Stimulated activated CD8-positive, alpha-beta memory T cell treated with anti-CD3 and anti-CD28 coated beads, Interleukin-4, amount 100 ng/mL, for 48 hours (primary cell): ENCODE measurements at places on chromosomes 5 and 9.
A peak's percentile ranks its signal among the peaks of the same experiment; 100 is the strongest.

- DNase-seq: no peak
These were observed 273.4 kb downstream of the NR3C1 start for GRCh38 chr5:143129910-143130612.

DNA sequence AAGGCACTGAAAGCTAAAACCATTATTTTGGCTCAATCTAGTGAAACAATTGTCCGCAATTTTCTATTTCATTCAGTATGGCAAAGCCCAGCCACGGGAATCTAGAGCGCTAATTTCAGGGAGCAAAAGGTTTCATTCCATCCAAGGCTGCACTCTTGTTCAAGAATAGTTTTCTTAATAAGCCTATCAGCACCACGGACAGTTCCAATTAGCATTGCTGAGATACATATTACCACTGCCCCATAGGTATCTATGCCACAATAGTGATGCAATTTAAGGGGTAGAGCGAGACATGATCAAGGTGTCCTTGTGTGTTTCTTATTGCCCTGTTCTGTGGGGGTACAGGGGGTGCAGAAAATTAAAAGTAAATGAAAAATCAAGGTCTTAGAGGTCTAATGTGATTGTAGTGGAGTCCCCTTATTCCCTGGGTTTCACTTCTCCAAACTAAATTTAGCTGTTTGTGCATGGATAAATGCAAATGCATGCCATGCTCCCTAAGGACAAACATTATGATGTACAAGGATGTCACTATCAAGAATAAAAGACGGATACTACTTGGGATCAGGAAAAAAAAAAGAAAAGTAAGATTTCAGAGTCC lies 45.5 kb downstream of the SPOCK1 start:
- DNase-seq: no peak

GRCh38 chr9:134861595-134862334 lies 18.8 kb upstream of the FCN2 start:
- no peak for DNase-seq

DNA sequence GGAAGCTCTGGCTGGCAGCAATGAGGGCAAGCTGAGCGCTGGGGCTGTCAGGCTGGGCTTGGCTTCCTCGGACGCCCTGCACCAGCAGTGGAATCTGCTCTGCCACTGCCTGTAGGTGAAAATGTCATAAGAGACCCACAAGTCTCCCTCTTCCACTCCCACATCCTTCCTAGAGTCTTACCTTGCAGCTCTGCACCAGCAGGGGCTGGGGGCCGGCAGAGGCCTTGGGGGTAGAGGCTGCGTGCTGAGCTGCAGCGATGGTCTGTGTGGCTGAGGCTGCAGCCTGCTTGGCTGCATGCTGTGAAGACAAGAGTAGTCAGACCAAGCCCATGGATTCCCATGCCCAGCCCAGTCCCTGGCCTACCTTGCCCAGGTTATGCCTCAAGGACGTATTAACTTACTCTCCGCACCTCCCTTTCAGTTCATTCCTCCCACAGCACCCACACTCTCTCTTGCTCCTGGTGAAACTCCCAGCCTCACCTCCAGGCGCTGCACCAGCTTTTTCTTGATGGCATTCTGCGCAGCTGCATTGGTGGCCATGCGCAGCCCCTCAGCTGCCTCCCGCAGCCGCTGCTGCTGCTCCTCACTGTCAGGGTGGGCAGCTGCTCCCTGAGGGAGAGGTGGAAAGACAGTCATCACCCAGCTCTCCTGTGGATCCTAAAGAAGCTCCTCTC lies 17.3 kb downstream of the TLN1 start:
- DNase-seq: no peak

GRCh38 chr5:87020099-87020934 lies 247.4 kb upstream of the RASA1 start:
- DNase-seq: peak; percentile 30

- no peak for DNase-seq
These were observed 20.4 kb downstream of the PDE4D start for GRCh38 chr5:59873113-59873512.

DNA sequence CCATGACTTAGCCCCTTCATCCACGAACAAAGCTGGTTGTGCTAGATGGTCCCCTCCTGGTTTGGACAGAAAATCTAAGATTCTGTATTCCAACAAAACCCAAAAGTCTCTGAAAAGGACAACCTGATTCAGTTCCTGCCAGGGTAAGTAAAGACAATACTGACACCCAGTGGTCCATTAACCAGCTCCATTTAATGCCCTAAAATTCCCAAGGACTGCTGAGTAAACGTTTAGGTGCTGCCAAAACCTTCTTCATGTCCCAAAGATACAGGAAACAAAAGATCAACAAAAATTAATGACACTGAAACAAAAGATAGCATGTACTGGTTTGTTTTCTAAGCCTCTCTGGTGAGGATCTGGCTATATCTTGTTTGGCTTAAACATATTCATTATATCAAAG lies 25.3 kb upstream of the PPP1R2B start:
- DNase-seq: no peak

DNA sequence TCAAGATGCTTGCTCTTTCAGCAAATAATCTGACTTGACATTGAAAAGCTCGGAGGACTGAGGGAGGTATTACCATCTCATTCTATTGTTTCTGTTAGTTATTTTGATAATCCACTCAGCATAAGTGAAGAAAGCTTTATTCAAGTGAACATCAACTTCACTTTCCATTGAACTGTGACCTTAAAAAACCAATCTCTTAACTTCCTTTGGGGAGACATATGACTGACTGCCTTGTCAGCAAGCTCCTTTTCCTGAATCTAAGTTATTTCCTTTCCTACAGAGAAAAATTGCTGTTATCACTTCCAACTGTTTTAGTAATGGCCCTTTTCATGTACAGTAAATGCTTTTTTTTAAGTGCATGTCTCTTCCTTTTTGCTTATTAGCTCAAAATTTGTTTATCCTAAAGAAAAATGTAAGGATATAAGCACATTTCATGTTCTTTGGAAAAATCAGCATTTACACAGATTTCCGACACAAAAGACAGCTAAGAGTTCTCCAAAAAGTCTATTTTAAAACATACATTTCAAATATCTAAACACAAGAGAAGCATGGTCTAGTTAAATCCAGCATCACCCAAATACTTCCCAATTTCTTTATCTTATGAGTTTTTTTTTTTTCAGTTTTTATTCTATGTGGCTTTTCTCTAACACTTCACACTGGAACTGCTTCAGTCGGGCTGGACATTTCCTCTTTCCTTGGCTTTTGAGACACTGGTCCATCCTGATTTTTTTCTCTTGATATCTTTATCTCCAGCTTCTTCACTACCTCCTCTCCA lies 117.9 kb upstream of the DAB2 start:
- no peak for DNase-seq

DNA sequence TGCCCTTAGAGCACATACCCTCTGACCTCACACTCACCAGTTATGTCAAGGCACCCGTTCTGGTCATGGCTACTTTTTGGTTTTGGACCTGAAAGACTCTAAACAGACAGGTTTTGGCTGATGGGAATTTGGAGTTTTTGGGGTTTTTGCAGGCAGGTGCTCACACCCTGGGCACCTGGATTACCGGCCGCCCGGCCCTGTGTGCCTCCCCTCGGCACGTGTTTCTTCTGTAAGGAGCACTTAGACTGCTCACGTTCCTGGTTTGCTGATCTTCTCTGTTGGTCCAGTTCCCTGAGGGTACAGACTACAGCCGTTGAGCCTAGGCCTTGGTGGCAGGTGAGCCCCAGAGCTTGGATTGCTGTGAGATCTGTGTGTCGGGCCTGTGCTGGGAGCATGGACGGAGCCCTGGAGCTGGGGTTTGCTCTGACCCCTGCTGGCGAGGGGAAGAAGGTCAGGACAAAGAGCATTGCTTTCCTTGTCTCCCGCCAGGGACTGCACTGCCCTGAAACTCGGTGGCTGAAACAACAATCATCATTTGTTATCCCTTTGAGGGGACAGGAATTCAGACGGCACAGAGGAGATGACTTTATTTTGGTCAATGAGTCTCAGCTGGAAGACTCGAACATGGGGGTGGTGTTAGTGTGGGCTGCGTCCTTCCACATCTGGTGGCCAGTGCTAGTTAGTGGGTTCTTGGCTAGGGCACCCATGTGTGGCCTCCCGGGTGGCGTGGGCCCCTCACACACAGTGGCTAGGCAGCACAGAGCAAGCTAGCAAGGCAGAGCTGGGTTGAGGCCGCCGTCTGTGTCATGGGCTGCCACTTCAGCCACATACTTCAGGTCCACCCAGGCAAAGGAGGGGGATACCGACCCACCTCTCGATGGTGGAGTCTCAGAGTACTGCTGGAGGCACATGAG lies 76.4 kb downstream of the EHMT1 start:
- DNase-seq: no peak

DNA sequence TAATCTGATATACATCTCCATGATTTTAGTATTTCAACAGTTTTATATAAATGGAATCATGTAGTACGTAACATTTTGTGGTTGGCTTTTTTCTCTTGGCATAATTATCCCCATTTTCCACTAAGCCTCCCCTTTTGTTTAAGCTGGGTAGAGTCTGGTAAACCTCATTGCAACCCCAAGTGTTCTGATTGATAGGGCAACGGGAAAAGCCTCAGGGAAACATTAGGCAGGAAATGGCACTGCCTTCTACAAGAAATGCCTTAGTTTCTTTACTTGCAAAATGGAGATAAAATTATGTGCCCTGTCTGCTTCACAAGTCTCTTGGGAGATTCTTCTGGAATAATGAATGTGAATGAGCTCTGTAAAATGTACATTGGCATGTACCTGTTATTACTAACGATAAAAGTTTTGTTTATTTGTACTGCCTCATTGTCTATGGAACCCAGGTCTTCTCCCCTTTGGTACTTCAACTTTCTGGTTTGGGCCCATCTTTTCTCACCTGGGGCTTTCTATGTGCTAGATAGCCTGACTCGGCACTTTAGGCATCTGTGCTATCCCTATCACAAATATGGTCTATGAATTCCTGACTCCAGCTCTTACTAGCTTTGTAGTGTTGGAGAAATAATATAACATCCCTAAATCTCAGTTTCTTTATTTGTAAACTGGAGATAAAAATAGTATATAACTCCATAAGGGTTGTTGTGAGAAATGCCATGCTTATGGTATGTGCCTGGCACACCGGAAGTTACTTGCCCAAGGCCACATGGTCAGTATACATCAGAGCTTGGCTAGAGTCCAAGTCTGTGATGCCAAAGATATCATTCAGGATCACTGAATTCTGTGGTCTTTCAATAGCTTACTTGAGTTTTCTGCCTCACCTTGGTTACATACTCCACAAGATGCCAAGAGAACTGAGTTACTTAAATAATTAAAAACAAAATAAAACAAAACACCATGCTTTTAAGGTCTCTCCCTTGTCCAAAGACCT lies 48.2 kb upstream of the ZNF169 start:
- DNase-seq: no peak

- DNase-seq: no peak
These were observed 450.8 kb downstream of the NFIB start for GRCh38 chr9:13863112-13863511.

DNA sequence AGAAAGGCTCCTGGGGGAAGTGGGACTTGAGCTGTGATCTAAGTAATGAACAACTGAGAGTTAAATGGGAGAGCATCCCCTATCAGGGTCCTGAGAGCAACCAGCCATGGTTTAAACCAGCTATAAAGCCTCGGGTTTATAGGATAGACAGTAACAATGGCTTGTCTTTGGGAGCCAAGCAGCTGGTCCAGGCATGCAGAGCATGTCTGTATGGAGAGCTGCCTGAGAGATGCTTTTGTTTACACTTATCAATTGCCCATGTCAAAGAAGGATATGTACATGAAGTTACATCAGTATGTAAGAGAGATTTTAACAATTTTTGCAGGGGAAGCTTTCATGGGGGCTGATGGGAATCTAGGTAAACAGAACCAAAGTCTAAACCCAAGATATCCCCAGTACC lies 4.4 kb downstream of the TGFBI start:
- DNase-seq: no peak

DNA sequence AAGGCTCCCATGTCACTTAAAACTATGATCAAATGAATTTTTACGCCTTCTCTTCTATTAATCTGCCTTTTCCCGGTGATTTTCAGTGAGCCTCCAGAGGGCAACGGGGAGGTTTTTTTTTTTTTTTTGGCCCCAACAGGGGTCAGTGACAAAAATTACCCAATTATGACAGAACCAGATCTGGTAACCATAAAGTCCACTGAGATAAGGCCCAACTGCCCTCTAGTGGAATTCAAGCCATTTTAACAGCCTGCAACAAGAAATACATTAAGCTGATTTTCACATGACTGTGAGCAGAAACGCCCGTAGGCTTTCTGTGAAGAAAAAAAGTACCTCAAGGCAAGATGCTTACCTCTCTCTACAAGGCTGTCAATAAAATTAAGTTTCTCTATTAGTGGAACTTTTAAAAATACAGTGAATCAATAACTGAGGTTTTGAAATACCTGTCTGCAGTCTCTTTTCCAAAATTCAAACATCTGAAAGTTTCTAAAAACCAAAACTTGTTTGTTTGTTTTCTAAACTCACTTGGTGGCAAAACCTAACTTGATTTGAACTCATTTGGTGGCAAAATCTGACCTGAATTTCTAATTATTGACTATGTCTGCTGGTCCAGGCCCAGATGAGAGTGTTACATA lies 49.7 kb upstream of the FST start:
- DNase-seq: no peak

- no peak for DNase-seq
These were observed 1.3 kb downstream of the C5orf15 start for GRCh38 chr5:133967124-133967523.

GRCh38 chr5:55347786-55348185 lies 40.0 kb downstream of the MTREX start:
- no peak for DNase-seq

GRCh38 chr5:165143741-165144140 lies 1638.3 kb downstream of the MAT2B start:
- no peak for DNase-seq

GRCh38 chr5:11527652-11528349 lies 376.4 kb downstream of the CTNND2 start:
- DNase-seq: no peak
